Activated gamma-delta T cell treated with anti-CD3 and anti-CD28 coated beads, Interleukin-2, amount 50 U/mL, for 16 hours (primary cell): ENCODE measurements at places on chromosomes 3 and 15.

GRCh38 chr3:128497305-128498126 lies 4.5 kb upstream of the GATA2 start:
- peak; percentile 46 for DNase-seq

DNA sequence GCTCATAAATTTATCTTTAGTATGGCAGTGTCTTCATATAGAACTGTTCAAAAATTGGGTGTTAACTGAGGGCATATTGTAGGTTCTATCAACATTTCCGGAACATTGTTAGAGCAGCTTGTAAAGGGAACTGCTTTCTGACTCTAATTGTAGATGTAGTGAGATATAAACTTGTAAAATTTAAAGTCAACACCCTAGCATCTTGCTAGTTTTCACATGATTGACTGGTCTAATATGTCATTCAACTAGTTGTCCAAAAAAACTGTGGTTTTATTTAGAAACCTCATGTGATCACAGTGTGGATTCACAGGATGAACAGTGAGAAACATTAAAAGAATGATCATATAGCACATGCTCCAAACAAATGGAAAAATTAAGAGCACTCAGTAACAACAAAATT lies 607.4 kb downstream of the ROBO1 start:
- no peak for DNase-seq

DNA sequence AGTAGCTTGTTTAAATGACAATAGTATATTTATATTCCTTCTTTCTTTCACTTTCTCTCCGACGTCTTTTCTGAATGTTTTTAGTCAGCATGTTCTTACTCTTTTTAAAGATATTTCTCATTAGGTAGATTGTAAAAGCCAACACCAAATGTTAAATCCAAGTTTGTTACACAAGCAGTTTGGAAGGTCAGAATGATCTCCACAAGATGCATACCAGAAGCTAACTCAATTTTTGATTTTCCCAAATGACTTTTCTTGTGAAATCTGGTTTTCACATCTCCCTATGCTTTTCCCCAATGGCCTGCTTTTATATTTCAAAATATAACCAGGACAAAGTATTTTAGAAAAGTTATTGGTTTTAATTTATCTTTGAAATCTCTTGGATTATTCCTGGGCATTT lies 49.7 kb upstream of the TPRG1 start:
- DNase-seq = no peak

- no peak for DNase-seq
Measured at GRCh38 chr15:53193149-53193548, 403.0 kb upstream of the ONECUT1 start.

GRCh38 chr15:91116113-91117067 lies 16.3 kb downstream of the SV2B start:
- no peak for DNase-seq

DNA sequence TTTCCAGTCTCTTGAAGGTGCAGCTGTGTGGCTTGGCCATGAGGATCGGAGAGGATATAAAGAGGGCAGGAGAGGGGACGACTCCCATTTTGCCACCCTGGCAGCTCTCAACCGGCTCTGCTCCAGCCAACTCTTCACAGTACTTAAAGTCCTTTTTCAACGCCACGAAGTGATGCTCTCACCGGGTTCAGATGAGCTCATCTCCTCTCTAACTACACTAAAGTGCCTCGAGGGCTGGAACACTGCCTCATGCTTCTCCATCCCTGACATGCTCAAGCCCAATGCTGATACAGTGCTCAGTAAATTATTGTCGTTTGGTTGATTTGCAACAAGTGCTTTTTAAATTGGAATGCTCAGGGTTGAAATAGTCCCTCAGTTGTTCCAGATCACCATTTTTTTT lies 97.8 kb downstream of the GTPBP8 start:
- DNase-seq = no peak

DNA sequence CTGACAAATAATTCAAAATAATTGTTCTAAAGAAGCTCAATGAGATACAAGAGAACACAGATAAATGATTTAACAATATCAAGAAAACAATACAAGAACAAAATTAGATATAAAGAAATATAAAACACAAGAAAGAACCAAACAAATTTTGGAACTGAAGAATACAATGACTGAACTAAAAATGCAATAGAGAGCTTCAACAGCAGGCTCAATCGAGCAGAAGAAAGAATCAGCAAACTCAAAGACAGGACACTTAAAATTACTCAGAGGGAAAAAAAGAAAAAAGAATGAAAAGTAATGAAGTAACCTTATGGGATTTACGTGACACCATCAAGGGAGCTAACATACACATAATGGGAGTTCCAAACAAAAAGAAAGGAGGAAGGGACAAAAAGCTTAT lies 32.1 kb downstream of the CCDC54 start:
- no peak for DNase-seq

- no peak for DNase-seq
Measured at GRCh38 chr15:43412096-43412495, 41.2 kb downstream of the TUBGCP4 start.

DNA sequence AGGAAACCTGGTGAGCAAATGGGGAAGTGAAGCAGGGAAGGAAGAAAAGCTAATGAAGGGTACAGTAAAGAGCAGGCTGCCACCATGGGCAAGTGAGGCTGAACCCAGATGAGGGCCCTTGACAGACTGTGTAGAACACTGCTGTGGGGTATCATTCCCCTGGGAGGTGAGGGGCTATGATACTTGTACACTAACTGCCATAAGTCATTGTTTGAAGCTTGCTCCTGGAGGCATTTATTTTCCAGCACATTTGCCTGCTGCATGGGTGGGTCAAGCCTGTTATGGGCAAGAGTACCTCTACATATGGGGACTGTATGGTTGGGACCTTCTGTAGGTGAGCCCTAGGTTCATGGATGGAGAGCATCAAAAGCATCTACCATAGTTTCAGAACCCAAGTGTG lies 57.4 kb downstream of the POMGNT2 start:
- DNase-seq = no peak

DNA sequence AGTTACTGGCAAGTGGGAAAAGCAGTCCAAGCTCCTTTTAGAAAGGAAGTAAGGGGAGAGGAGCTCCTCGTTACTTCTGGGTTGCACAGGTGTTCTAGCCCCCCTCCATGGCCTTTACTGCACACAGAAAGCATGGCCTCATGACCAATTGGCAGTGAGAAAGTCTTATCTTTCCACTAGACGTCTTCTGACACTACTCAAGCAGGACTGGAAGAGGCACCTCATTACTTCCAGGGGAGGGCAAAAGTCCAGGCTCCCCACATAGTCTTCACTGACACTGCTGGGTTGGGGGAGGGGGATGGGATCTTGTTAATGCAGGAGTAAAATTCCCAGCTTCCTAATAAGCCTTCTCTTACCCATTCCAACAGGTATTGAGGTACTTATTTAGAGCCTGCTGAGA lies 27.6 kb upstream of the TM2D3 start:
- DNase-seq = no peak

DNA sequence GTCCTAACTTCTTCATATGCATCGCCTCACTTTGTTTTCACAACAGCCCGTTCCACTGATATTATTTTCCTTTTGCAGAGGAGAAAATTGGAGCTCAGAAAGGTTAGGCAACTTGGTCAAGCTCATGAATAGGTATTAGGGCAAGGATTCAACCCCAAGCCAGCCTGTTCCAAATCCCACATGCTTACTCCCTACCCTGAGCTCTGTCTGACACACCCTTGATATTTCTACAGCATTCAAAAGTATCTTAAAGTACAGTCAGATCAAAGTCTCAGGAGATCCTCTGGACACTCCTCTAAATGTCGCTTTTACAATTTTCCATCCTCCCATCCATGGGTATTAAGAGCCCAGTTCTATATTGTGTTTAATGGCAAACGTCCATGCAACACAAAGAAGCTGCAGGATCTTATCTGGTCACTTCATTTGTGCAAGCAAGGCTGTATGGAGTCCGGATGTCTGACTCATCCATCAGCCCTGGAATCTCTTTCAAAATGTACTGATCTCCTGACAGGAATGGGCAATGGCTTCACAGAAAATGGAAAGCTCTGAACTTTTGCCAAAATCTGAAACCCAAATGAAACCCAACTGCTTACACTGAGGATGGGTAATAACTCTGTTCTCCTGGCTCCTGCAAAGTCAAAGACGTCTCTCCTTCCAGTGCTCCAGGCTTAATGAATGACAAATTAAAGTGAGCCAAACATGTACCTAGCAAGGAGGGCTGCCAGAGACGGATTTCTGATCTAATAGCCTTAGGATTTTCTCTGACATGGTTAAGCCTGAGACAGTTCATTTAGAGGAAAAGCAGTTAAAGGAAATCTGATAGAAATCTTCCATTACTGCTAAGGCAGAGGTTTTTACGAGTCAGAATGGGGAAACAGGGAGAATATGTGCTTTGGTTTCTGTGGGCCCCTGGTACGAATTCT lies 230.9 kb upstream of the RORA start:
- DNase-seq = no peak

GRCh38 chr3:37852097-37852496 lies 9.6 kb upstream of the CTDSPL start:
- no peak for DNase-seq

GRCh38 chr15:60576515-60576914 lies 97.6 kb upstream of the ICE2 start:
- no peak for DNase-seq

DNA sequence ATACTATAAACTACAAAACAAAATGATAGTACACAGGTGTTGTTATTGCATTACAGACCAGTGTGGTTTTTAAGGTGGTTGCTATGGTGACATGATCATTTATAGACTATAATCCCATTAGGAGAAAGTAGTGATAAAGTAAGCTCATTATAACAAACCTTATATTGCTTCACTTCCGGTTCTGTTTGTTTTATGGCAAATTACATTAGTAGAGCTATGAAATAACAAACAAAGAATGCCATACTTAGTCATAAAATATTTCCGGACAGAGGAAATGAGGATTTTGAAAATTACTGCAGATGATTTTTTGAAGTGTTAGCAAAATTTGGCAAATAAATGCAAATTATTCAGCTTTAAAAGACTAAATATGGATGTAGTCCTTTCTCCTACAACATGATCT lies 640.4 kb upstream of the ARPP21 start:
- no peak for DNase-seq

GRCh38 chr3:38164643-38164951 lies 740 bp upstream of the OXSR1 start:
- no peak for DNase-seq

DNA sequence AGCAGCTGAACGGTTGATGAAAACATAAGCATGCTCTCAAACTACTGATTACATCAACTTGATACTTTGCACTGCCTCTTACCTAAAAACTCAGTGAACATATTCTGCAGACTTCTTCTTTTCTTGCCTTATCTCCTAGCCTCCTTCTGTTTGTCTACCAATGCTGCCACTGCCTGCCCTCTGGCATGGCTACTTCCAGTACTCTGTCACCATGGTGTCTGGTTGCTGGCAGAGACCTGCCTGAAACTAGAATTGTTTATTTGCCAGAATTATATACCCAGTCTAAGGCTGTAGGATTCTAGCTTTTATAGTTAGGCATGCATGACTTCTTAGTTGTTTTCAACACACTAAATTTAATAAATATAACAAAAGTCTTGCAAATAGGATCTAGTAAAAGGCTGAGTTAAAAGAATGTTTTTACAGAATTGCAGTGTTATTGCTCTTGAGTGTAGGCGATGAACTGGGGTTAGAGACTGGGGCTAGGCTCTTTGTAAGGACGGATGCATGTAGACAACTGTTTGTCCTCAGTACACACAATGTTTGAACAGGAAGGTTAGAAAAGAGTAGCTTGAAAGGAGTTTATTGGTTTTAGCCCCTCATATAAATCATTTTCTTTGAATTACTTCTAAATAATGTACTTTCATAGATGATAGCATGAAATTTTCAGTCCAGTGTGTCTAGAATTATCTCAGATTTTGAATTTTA lies 116.3 kb downstream of the KCNAB1 start:
- DNase-seq = no peak

DNA sequence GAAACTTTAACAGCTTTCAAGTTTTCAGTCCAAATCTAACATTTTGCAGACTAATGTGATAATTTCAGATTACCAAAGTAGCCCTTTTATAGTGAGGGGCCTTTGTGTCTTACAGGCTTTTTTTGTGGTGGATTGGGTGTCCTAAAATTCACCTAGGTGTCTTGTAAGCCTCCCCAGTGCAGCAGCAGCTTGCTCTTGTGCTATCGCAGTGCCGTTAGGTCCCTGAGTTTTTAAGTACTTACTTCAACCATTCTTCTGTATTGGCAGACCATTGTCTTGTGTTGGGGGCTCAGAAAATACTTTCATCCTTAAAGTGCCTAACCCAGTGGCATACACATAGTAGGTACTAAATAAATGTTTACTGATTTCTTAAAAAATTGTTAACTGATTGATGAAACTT lies 2.1 kb downstream of the PDE8A start:
- no peak for DNase-seq

DNA sequence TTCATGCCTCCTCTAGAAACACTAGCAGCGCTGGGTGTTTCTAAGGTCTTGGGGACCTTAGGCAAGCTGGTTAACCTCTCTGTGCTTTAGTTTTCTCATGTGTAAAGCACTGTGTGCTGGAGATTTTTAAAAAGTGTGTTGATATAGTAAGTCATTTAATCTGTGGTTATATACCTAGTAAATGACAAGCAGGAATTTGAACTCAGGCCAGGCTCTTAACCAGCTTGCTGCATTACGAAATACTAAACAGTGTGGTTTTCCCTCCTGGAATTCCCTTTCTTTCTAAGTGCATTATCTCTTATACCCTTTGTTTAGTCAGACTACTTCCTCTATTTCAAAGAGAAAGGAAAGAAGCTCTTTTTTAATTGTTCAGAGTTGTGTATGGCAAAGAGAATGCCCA lies 26.5 kb downstream of the NEO1 start:
- DNase-seq = no peak

DNA sequence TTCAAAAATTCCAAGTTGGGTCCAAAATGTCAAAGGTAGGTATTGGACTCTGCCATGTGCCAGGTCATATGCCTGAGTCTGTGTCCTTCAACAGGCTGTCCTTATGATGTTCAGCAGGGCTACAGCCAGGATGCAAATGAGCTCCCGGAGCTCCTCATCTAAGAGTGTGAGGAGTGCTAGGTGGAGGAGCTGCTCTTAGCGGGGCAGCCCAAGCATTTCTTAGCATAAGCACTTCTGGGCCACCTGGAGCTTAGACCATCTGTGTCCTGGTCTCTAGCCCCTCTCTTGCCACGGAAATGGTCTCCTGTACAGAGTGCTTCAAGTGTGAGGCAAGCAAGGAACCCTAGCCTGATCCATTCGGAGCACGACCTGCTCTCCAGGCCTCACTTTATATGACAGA lies 64.6 kb upstream of the PRR23C start:
- DNase-seq = no peak

GRCh38 chr15:29670998-29671981 lies 151.0 kb downstream of the TJP1 start:
- no peak for DNase-seq
